Keratinocyte (primary cell): ENCODE measurements at places on chromosomes 13 and 19. TPM values are rescaled to one million over a fixed set of nuclear protein-coding genes. Genes with fewer than 3 reads are reported as not detected.

The ZNF792 gene
- 1.9 to 2.5 TPM (median 2.0 TPM) in 3 replicates for polyA plus RNA-seq

The ZNF415 gene
- polyA plus RNA-seq, result 4.2 to 7.5 TPM (median 5.2 TPM) in 3 replicates

The HSPB6 gene
- polyA plus RNA-seq, result not detected in 3 replicates

The ATP4A gene
- not detected in 3 replicates for polyA plus RNA-seq

The FGF22 gene
- 0.05 TPM in 1 of 3 replicates, not detected in the others for polyA plus RNA-seq

The CASP14 gene
- polyA plus RNA-seq, result 52.7 to 243 TPM (median 122 TPM) in 3 replicates

The SLC25A23 gene
- 6.4 to 7.7 TPM (median 6.9 TPM) in 3 replicates for polyA plus RNA-seq

The CD209 gene
- polyA plus RNA-seq, result not detected in 3 replicates

The KLK15 gene
- polyA plus RNA-seq, result not detected in 3 replicates

The CRLF1 gene
- polyA plus RNA-seq, result 0.20 to 1.5 TPM (median 0.98 TPM) in 3 replicates

The ZFP82 gene
- polyA plus RNA-seq, result 1.9 to 3.2 TPM (median 2.6 TPM) in 3 replicates

The FXYD3 gene
- polyA plus RNA-seq, result 563 to 2,415 TPM (median 851 TPM) in 3 replicates
